Dermis blood vessel endothelial cell (primary cell): ENCODE measurements at places on chromosomes 16 and 17. TPM values are rescaled to one million over a fixed set of nuclear protein-coding genes. Genes with fewer than 3 reads are reported as not detected.

- peak; percentile 65 for DNase-seq
These were observed 27.8 kb upstream of the CDR2 start for GRCh38 chr16:22402191-22402590.

DNA sequence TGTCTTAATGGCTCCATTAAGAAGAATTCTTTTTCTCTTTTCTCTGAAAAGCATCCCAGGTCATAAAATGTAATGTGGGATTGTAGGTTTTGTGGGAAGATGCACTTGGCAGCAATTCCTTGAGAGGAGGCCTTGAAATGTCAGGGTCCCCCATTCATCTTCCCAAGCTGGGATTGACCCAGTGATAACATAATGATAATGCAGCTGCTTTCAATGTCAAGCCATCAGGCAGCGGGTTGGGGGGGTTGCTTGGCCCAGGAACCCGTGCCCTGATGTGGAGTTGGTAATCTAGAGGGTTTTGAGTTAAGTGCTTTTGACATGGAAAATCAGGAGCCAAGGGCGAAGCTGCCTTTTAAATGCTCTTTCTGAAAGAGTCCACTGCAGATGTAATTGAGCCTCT is 484.0 kb downstream of the WWOX start:
- no peak for DNase-seq

Gene TRIM72
- total RNA-seq: not detected in 2 replicates

Gene NGFR
- not detected in 2 replicates for total RNA-seq

Gene PMFBP1
- 0.05 TPM in 1 of 2 replicates, not detected in the other for total RNA-seq

Gene ZFHX3
- 5.6 and 9.1 TPM in 2 replicates for total RNA-seq

- no peak for DNase-seq
These were observed 232.9 kb downstream of the UTP18 start for GRCh38 chr17:51493206-51493605.

- no peak for DNase-seq
These were observed 3.1 kb downstream of the ALDH3A2 start for GRCh38 chr17:19651451-19652238.

DNA sequence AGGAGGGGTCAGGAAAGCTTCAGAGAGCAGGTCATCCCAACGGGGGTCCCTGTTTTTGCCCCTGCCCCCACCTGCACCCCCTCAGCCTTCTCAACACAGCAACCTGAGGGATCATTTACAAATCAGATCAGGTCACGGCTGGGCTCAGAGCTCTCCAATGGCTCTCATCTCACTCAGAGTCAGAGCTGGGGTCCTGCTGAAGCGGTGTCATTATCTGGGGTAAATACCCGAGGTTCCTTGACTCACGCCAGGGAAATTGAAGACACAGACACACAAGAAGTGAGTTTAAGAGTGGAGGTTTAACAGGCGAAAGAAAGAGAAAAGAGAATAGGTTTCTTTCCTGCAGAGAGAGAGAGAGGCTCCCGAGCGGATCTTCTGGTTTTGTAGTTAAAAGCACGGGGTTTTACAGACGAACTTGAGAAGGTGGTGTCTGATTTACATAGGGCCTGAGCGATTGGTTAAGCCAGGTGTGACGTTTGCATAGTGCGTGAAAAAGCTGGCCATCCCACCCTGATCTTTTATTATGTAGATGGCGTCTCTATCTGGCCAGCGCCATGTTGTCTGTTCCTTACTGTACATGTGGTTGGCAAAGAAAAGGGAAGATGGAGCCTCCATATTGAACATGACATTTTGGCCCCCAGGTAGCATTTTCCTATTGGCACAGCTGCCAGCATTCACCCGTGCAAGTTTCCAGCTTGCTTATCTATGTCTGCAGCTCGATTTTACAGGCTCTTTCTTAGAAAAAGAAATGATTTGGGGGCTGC is 51.4 kb downstream of the WSB1 start:
- no peak for DNase-seq

Gene AATK
- 4.0 and 4.1 TPM in 2 replicates for total RNA-seq

Gene PRSS33
- not detected in 2 replicates for total RNA-seq

DNA sequence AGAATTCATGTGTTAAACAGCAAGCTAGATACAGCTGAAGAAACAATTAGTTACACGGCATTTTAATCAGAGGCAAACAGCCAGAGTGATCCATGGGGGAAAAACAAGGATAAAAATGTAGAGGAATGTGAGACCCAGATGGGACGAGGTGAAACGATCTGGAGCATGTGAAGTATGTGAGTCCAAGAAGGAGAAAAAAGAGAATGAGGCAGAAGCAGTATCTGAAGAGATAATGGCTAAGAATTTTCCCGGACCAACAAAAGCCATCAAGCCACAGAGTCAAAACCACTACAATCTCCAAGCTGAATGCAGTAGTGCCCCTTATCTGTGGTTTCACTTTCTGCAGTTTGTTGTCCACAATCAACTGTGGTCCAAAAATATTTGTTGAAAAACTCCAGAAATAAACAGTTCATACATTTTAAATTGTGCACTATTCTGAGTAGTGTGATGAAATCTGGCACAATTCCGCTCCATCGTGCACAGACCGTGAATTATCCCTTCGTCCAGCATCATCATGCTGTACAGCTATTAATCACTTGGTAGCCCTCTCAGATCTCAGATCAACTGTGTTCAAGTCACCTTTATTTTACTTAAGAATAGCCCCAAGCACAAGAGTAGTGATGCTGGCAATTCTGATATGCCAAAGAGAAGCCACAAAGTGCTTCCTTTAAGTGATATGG is 18.8 kb downstream of the MYH10 start:
- no peak for DNase-seq

DNA sequence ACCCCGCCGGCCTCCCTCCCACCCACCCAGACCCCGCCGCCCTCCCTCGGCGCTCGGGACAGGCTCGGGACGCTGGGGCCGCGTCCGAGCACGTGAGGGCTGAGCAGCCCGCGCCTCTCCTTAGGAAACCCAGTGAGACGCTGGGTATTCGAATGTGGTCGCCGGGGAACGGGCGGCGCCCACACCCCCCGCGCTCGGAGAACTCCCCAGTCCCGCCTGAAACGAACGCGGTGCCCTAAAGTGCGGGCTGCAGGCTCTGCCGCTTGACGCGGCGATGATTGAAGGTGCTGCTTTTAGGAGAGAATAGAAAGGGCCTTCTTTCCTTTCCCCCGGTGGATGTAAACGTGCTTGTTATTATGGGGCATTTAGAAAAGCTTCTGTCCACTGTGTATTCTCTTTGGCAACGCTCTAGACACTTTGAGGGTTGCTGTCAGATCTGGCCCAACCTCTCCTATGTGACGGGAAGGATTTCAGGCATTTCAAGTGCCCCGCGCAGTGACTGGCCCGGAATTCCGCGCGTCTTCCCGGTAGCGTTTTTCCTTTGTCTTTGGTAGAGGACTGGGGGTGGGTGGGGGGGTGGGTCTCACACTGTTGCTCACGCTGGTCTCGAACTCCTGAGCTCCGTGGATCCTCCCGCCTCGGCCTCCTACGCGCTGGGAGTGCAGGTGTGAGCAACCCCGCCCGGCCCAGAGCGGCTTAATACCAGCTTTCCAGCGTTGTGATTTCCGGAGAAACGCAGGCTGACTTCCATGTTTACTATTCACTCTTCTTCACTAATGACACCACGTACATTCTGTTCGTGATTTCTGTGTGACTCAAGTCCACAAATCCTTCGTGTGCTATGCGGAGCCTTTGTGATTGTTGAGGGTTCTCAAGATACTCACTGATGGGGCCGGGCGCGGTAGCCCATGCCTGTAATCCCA is 21.8 kb upstream of the FOXK2 start:
- peak; percentile 51 for DNase-seq

DNA sequence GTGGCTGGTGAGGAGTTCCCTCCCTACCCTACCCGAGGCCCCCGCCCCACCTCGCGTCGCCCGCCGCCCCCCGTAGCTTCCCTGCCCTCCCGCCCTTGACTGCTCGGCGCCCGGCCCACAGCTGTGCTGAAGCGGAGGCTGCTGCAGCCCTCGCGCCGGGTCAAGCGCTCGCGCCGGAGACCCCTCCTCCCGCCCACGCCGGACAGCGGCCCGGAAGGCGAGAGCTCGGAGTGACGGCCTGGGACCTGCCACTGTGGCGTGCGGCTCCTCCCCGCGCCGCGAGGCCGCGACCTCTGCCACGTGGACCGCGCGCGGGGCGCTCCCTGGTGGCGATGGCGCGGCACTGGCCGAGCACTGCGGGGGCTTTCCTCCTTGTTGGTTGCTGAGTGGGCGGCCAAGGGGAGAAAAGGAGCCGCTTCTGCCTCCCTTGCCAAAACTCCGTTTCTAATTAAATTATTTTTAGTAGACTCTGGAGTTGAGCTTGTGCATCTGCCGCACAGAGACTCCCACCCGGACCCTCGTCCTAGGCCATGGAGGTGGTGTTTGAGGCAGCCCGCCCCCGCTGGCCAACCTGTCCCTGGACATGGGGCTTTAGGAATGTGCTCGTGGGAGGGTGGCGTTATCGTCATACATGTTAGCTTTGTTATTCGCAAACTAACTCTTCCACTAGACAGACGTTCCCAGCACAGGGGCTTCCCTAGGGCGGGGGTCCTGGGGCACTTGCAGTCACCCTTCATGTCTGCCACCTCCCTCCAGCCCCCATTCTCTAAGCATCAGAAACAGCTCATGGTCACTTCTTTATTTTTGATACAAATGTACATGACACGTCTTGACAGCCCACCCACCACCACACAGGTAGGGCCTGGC is 4.4 kb downstream of the TP53I13 start:
- DNase-seq: peak; percentile 76

- peak; percentile 58 for DNase-seq
These were observed 7.8 kb upstream of the N4BP1 start for GRCh38 chr16:48617711-48618148.

DNA sequence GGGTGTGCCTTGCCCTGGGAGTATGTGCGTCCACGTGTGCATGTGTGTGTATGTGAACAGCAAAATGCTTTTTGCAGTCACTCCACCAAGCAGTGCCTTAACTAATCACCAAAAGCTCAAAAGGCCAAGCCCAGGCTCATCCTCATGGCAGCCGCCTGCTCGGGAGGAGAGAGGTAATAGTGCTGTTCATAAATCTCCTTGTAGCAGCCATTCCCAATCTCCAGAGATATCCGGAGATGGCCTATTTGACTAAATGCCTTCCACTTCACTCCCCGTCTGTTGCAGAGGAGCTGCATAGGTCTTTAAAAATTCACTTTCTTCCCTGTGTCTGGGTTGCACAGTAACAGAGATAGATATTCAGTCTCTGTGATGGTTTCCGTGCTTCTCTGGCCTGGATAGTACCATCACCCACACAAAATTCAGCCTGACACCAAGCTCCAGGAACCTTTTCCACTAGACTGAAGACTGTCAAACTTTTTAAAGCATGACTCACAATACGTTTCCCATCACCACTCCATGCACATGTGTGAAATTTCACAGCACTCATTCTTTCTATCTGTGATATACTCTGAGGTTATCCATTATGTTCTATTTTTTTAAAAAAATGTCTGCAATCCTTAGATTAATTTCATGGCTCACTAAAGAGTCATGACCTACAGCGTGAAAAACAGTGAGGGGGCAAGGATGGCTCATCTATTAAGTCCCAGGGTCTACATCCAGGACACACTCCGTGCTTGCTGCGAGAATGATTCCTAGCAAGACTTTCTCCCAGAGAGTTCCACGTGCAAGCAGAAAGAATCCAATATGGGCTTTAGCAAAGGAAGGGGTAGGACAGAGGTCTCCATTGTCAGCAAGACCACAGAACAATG is 357.8 kb downstream of the GRIN2A start:
- DNase-seq: no peak

DNA sequence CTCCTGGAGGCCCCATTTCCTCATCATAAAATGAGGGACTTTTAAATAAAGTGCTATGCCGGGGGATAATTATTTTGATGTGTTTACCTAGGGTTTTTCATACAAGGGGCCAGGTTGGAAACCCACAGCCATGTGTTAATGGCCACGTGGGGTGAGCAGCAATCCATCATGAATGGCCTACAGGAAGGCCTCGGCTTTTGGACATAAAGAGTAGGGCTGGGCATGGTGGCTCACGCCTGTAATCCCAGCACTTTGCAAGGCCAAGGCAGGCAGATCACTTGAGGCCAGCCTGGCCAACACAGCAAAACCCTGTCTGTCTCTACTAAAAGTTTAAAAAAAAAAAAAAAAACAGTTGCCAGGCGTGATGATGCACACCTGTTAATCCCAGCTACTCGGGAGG is 40.3 kb downstream of the MEAK7 start:
- DNase-seq: no peak

Gene DLX3
- not detected in 2 replicates for total RNA-seq

DNA sequence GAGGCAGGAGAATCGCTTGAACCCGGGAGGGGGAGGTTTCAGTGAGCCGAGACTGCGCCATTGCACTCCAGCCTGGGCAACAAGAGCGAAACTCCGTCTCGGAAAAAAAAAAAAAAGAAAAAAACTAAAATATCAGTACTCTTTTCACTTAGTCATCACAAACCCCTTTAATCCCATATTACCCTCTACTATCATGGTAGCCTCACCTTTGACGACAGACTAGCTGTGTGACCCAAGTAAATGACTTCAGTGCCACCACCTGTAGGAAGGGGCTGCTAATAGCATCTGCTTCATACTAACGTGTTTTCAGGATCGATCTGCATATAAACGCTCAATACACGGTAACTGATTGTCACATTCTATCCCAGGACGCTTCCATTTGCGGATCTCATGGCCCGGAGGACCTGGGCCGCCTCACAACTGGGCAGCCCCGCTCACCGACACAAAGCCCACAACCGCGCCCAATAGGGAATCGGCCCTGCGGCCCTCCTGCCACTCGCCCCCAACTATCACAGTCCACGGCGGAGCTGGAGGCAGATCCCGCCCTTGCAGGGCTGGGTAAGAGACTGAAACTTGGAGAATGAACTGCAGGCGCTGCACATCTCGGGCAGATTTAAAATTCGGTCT is 1.1 kb upstream of the ZNF263 start:
- DNase-seq: peak; percentile 82

DNA sequence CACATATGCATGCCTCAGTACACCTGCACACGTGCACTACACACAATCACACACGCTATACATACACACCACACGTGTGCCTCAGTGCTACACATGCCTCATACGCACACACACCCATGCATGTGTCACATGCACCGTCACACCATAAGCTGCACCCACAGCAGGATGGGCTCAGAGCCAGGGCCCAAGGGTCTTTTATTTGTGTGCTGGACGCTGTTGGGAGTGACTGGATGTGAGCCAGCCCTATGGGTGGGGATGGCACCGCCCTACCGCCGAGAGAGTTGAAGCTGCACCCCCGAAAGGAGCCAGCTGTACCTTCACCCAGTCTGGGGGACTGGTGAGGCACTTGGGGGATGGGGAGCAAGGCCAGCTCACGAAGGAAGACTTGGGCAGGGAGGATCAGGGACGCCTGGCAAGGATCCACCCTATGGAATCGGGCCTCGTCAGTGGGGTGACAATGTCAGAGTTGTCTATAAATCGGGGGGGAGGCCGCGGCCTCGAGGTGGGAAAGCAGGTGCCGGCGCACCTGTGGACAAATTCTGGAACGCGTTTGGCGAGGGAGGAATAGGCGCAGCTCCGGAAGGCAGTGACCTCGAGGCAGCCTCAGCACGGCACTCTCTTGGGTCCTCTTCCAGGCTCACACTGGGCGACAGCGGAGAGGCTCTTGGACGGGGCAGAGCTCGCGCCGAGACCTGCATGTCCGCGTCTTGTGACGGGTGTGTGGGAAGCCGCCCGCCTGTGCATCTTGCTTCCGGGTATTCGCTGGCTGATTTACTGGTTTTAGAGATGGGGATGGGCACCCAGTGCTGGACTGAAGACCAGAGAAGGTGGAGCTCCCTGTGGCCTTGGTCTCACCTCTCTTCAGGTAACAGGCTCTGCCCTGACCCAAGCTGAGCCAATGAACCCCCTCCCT is 7.3 kb downstream of the RGS11 start:
- DNase-seq: no peak

- DNase-seq: no peak
These were observed 21.5 kb downstream of the PARN start for GRCh38 chr16:14608604-14609003.

Gene GLIS2
- 0.79 and 1.2 TPM in 2 replicates for total RNA-seq

GRCh38 chr17:28887871-28888471 is 9.6 kb downstream of the FLOT2 start:
- no peak for DNase-seq

Gene NOS2
- total RNA-seq: 0.34 and 0.60 TPM in 2 replicates
